Adipocyte (in vitro differentiated cells): ENCODE measurements at places on chromosomes 12 and 14.

DNA sequence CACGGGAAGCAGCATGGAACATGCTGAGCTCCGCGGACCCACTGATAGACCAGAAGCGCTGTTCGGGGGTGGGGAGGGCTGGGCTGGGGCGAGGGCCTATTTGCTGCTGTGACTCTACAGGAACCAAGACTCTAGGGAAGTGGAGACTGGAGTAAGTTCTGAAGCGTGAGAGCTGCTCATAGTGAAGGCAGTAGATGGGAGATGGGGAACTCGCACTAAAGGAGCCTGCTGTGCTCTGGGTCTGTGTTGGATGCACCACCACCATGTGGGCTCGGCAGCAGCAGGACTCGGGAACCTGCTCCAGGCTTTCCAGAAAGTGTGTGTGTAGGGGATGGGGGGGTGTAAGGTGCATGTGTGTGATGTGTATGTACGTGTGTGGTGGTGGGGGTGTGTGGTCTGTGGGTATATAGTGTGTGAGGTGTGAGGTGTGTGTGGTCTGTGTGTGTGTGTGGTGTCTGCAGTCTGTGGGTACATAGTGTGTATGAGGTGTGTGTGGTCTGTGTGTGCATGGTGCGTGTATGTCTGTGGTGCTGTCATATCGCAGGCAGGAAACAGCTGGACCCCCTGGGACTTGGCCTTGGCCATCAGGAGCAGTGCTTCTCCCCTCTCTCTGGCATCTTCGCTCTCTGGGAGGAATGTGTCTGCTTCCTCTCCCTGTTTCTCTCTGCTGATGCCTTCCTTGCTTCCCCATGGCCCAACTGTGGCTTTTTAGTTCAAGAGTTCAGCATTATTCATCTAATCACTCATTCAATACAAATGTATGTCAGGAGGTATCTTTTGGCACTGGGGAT is 378.9 kb downstream of the FUT8 start:
- DNase-seq, result peak; percentile 2

GRCh38 chr12:105192624-105193225 is 43.2 kb downstream of the APPL2 start:
- DNase-seq, result no peak

DNA sequence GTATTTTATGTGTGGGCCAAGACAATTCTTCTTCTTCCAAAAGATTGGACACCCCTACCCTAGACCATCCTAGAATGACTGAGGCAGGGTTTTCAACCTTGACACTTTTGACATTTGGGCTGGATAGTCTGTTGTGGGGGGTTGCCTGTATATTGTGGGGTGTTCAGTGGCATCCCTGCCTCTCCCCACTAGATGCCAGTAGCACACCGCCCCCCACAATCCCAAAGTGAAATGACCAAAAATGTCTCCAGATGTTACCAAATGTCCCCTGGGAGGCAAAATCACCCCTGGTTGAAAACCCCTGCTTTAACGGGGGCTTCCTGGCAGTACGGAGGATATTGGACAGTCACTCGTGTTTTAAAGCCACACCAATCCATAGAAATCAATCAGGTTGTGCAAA is 219.6 kb downstream of the PHETA1 start:
- DNase-seq, result no peak

GRCh38 chr12:131176926-131177325 is 223.2 kb downstream of the ADGRD1 start:
- no peak for DNase-seq

- no peak for DNase-seq
Observed at GRCh38 chr14:95211721-95212504, 54.6 kb upstream of the DICER1 start.

GRCh38 chr12:52836491-52837412 is 2.6 kb upstream of the KRT79 start:
- no peak for DNase-seq

GRCh38 chr12:91811481-91812287 is 334.0 kb downstream of the BTG1 start:
- peak; percentile 86 for DNase-seq

DNA sequence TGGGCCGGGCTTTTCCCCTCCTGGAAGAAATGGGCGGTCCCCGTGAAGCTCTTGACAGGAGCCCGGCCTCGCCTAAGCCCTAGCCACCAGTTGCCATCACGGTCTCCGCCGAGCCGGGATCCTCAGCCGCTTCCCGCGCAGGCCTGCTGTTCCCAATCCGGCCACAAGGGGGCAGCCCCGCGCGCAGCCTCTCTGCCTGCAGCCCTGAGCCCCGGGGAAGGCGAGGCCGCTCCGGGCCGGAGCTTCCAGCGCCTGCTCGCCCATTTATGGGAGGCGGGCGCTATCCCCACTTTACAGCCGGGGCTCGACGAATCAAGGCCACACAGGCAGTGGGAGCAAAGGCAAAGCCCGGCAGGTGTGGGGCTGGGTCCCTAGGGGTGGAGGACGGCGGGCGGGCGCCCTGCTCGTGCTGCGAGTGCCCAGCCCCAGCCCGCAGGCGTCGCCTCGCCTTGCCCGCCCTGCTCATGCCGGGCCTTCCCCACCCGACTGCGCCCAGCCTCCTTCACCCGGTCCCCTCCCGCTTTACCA is 61.5 kb downstream of the LGMN start:
- peak; percentile 80 for DNase-seq

- peak; percentile 14 for DNase-seq
Observed at GRCh38 chr14:49408187-49408933, 177.8 kb downstream of the RPS29 start.

- DNase-seq, result no peak
Observed at GRCh38 chr12:46926526-46926925, 100.7 kb upstream of the SLC38A4 start.

DNA sequence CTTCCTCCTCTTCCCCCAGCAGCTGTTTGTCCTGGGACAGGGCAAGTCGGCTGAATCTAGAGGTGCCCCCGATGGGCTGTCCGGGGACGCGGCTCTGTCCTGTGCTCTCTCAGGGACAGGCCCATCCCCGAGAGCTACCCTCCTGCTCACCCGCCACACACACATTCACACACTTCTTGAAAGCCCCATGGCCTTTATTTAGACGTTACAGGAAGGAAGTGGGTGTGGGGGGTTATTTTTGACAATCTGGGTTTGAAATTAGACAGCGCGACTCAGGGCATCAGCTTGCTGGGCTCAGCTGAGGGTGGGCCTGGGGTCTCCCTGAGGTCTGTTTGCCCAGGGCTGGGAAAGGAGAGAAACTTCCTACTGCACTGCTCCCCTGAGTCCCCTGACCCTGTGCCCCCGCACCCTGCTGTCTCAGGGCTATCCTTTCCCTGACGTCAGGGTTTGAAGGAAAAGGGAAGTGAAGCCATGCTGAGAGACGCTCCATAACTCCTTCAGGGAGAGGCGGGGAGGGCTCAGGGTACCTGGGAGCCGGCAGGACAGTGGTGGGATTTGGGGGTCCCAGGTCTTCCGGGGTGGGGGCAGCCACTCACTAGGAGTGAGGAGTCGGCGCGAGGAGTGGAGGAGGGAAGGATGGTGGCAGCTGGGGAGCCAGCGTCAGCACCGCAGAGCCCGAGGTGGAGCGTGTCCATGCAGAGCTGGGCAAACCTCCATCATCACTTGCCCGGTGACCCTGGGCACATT is 8.1 kb downstream of the PTPN6 start:
- DNase-seq, result no peak

DNA sequence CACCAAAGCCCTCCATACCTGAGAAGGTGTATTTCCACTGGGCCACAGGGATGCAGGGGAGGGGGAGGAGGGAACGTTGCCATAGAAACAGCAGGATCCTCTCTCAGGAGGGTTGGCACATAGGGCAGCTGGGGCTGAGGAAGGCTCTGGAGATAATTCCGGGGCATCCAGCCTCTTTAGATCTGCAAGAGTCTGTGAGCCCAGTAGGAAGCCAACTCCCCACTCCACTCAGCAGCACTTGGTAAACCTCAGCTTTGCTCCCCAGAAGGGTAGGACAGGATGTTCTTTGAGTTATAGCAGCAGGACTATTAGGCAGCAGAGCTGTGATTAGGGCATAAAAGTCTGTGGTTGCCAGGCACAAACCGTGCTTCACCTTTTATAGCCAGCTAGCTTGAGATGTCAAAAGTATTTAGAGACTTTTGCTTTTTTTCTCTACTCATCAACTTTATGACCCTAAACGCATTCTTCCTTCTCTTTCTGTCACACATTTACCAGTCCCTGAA is 7.8 kb upstream of the PLEKHG3 start:
- no peak for DNase-seq

DNA sequence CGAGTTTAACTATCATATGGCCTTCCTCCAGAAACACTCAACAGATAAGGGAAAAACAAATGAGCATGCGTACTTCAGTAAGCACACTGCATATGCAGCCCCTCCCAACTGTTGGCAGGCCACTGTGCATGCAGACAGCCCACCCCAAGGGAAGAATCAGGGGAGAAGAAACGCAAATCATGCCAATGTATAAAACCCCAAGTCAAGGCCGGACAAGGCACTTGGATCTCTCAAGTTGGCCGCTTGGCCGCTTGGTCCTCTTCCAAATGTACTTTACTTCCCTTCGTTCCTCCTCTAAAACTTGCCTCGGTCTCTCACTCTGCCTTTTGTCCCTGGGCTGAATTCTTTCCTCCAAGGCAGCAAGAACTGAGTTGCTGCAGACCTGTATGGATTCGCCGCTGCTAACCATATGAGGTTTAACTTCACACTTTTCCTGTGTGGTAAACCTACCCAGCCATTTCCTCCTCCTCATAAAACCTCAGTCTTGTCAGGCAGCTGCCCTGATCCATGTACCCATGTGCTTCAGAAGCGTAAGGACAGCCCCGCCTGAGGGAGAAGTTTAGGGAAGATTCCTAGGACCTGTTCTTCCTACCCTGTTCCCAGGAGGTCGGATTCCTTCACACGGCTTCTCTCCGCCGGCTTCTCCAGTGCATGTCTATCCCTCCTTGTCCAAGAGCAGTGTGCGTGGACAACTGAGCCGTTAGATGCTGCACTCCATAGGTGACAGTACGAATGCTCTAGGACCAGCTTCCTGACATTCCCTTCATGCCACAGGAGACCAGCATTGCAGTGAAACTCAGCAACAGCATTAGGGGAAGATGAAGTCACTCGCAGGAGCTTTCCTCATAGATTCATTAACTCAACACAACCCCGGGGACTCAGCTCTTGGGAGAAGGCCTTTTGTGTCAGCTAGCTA is 188.0 kb downstream of the MON2 start:
- DNase-seq, result no peak

DNA sequence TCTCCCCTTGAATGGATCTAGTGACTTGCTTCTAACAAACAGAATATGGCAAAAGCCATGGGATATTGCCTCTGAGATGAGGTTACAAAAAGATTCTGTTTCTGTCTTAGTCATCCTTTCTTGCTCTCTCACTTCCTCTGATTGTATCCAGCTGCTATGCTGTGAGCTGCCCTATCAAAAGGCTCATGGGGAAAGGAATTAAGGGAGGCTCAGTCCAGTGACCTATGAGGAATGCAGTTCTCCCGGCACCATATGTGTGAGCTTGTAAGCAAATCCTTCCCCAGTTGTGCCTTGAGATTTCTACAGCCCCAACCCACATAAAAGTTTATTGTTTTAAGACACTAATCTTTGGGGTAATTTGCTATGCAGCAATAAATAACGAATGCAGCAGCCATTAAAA is 183.1 kb downstream of the KLHL28 start:
- DNase-seq, result no peak

DNA sequence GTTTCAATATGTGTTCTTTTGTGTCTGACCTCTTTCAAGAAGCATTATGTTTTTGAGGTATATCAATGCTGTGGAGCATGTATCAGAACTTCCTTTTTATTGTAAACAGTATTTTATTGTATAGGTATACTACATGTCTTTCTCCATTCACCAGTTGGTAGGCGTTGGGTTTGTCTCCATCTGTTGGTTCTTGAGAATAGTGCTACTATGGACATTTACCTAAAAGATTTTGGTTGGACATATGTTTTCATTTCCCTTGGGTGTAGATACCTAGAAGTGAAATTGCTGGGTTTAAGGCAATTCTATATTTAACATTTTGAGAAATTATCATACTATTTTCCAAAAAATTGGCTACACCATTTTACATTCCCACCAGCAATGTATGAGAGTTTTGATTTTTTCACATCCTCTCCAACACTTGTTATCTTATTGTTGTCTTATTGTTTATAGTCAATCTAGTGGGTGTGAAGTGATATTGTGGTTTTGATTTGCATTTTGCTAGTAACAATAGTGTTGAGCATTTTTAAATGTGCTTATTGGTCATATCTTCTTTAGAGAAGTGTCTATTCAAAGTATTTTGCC is 409.2 kb downstream of the IPO8 start:
- peak; percentile 77 for DNase-seq

DNA sequence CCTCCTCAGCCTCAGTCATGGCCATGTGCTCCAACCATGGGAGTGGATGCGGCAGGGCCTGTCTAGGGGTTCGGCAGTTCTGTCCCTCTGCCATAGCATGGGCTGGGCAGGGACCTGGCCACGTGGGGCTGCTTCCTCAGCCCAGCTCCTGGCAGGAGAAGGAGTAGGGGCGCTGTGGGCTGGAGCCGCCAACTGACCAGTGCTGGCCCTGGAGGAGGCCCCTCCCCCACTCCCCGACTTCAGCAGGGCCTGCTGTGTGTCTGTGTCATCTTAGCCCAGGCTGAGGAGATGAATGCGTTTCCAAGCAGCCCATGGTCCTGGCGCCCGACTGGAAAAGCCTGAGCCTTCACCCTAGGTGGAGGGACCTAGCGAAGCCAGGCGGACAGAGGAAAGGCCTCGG is 2.7 kb upstream of the PACS2 start:
- DNase-seq, result no peak

DNA sequence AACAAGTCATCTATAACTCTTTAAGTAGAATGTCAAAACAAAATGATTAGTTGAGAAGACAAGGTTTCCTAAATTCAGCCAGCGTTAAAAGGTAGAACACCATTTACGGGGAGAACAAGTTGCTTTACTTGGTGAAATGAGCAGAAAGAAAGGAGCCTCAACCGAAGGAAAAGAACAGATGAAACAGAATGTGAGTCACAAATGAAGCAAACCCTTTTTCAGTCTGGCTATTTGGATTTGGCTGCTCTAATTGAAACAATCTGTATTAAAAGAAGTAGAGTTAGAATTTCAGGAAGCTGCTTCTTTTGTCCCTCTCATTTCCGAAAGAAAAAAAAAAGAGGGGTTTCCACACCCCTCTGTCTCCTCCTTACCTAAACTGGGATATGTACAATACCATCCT is 34.6 kb downstream of the CEP128 start:
- DNase-seq, result peak; percentile 68

DNA sequence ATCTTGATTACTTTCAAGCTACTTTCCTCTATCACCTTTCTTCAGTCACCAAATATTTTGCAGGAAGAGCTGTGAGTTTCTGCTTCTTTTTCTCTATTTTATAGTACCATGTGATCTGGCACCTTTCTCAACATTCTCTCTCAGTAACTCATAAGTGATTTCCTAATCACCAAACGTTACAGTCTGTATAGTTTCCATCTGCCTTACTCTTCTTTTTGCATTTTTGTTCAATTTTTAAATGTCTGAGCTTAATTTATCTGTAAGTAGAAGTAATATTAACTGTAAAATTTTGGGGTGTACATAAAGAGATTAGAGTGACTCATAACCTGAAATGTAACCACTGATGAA is 422.1 kb upstream of the SYT1 start:
- peak; percentile 81 for DNase-seq
